ENCODE measurements at places on chromosomes 7 and 10.

GRCh38 chr10:87739703-87740102, 78.3 kb downstream of the ATAD1 start:
- no peak for DNase-seq

- DNase-seq: no peak
Observed at GRCh38 chr10:63318491-63318890, 147.3 kb downstream of the JMJD1C start.

GRCh38 chr7:36840904-36841303, 116.6 kb upstream of the AOAH start:
- DNase-seq: no peak

DNA sequence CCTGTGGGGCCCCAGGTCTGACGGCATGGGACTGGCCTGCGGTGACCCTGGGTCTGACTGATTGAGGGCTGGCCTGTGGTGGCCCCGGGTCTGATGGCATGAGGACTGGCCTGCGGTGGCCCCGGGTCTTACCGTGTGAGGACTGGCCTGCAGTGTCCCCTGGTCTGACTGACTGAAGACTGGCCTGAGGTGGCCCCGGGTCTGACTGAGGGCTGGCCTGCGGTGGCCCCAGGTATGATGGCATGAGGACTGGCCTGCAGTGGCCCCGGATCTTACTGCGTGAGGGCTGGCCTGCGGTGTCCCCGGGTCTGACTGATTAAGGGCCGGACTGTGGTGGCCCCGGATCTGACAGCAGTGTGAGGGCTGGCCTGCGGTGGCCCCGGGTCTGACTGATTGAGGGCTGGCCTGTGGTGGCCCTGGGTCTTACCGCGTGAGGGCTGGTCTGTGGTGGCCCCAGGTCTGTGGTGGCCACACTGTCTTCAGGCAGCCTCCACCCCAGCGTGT, 10.9 kb downstream of the JAKMIP3 start:
- DNase-seq: no peak

DNA sequence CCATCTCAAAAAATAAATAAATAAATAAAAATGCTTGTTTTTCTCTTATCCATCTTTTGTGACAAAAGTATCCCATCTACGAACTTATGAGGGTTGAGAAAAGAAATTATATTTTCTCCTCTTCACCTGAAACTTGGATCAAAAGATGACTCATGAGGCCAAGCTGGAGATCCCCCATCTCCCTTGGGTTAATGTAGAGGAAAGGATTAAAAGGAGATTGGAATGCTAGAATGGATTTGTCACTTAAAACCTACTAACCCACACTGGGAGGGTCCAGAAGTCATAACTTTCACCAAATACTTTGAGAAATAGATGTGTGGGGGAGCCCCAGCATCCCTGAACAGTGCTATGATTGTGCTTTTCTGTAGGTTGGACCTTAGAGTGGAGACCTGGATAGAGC, 46.3 kb upstream of the PIK3CG start:
- DNase-seq: no peak

GRCh38 chr7:159105066-159105780, 39.4 kb downstream of the VIPR2 start:
- DNase-seq: no peak

DNA sequence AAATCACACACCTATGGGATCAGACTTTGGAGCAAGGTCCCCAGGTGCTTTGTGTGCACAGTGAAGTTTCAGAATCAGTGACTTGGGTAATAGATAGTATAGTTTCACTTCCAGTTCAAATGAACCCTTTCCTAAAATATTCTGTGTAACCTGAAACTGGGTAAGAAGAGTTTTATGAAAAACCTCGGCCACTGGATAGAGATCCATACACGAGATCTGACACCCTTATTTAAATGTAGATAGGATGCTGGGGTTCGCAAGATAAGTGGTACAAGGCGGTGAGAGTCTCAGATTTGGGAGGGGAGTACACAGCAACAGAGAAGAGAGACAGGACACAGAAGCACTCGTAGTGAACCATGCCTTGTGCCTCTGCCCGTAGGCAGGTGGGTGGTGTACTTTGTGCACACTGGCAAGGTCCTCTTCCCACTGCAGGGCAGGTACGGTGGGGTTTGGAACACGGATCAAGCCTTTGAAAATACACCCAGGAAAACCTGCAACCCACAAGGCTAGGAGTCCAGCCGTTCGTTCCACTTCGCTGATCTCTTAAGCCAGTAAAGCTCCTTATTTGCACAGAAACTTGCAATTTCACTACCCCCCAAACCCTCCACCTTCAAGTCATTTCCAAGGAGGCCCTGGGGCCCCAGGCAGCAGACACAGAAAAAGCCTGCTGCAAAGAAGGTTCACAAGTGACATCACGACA, 162.8 kb downstream of the USP6NL start:
- no peak for DNase-seq

GRCh38 chr10:128072941-128073645, 53.1 kb downstream of the MKI67 start:
- no peak for DNase-seq

DNA sequence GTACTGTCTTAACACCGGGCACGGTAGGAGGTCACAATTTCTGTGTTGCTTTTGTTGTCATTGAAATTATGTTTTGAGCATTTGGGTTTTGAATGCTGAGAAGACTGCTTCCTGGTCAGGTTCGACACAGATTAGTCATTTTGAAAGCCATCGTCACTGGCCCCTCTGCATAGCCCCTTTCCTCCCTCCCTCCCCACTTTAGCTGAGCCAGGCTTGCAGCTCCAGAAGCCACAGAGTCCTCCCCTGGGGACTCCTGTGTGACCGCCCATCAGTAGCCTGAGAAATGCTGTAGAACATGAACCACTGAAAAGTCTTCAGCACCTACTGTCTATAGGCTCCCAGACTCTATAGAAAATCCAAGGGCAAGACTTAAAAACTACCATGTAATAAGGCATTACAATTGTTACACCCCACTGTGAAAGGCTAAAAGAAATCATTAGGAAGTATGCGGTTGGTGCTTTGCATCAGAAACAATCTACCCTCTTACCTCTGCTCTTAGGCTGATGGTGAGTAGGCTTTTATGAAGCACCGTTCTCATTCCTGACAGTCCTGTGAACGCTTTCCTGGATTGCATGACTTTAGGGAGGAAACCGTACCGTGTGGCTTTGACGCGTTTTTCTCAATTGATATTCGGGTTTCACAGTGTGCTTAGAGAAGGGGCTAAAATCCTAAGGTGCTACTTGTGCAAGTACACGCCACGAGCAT, 24.8 kb downstream of the JCAD start:
- DNase-seq: no peak

- no peak for DNase-seq
Observed at GRCh38 chr7:130473289-130473688, 18.6 kb upstream of the MEST start.

- no peak for DNase-seq
Observed at GRCh38 chr7:50497968-50498367, 47.8 kb upstream of the FIGNL1 start.

DNA sequence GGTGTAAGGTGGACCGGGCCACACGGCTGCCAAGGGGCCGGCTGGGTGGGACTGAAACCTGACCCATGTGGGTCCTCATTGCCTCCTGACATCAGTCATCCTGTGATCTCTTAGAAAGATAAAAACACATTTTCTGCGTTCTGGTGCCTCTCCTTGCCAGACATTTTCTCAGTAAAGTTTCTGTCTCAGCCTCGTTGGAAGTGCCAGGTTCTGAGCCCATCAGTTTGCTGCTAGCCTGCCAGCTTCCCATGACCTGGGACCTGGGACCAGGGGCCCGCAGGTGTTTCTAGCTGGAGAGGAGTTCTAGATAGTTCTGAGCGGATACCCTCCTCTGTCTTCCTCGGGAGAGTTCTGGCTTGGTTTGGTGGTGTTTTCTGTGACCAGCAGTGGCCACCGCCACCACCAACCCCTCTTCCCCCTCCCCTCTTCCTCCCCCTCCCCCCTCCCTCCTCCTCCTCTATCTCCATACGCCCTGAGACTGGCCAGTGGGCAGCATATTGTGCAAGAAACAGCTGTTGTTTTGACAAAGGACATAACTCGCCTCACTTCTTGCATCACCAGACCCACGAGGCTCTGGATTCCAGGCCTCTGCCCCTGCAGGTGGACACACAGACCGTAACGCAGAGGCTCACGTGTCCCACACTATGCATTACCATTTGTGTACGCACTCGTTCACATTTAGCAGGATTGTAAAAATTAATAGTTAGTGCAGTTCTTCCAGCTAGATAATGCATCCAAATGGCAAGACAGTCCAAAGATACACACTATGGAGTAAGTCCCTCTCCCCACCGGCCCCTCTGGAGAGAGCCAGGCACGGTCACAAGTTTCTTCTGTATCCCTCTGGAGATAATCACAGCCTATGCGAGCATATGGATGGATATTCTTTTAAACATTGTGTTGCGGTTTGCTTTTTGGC, 94.6 kb downstream of the CUX1 start:
- no peak for DNase-seq

- no peak for DNase-seq
Observed at GRCh38 chr10:123863721-123864482, 27.7 kb downstream of the CPXM2 start.

- DNase-seq: no peak
Observed at GRCh38 chr7:149776289-149776688, 2.9 kb upstream of the ZNF467 start.

- no peak for DNase-seq
Observed at GRCh38 chr7:102193806-102194205, 92.9 kb upstream of the SH2B2 start.

DNA sequence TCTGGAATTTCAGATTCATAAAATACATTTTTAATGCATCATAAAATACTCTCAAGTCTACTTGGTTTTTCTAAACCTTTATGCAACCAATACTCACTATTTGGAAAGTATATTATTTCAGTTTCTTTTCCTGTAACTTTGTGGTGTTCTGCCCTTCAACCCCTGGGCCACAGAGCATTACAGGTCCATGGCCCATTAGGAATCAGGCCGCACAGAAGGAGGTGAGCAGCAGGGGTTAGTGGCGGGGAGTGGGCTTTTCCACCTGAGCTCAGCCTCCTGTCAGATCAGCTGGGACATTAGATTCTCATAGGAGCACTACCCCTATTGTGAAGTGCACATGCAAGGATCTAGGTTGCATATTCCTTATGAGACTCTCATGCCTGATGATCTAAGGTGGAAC, 9.7 kb downstream of the SNX13 start:
- no peak for DNase-seq

DNA sequence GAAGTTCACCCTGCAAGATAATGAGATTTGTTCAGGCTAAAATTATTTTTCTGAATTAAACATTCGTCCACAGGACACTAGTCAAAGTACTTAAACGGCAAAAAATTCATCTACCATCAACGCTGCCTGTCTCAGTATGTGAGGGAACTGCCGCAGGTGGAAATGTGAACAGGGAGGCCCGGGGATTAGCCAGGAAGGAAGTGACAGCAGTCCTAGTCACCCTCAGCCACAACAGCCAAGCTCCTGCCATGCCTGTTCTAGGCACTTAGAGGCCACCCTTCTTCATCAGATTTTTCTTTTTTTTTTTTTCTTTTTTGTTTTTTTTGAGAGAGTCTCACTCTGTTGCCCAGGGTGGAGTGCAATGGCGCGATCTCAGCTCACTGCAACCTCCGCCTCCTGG, 9.4 kb downstream of the NUDT5 start:
- no peak for DNase-seq

DNA sequence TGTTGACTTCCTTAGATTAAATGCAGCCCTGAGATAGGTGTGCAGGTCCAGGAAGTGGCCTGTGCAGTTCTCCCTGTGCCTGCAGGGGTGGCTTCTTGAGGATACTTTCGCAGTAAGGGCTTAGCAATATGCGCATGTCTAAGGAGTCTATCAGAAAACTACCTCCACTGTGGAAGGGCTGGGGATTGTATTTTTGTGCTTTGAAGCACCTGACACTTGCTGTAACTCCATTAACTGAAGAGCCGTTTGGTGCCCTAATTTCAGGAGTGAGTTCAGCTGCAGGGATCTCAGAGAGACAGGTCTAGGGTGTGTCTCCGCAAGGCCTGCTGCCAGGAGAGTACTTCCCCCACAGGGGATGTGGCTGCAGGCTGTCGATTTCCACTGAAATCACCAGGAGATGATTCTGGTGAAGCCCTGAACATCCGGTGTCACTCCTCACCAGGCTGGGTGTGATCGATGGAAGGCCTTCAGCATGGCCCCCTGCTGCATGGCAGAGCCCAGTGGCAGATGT, 35.5 kb downstream of the IKZF1 start:
- DNase-seq: no peak

GRCh38 chr7:101998906-101999240, 181.4 kb downstream of the CUX1 start:
- DNase-seq: no peak

- DNase-seq: peak; percentile 40
Observed at GRCh38 chr10:102646610-102647442, 2.5 kb downstream of the TRIM8 start.

GRCh38 chr10:70906031-70906783, 17.8 kb upstream of the PCBD1 start:
- no peak for DNase-seq

DNA sequence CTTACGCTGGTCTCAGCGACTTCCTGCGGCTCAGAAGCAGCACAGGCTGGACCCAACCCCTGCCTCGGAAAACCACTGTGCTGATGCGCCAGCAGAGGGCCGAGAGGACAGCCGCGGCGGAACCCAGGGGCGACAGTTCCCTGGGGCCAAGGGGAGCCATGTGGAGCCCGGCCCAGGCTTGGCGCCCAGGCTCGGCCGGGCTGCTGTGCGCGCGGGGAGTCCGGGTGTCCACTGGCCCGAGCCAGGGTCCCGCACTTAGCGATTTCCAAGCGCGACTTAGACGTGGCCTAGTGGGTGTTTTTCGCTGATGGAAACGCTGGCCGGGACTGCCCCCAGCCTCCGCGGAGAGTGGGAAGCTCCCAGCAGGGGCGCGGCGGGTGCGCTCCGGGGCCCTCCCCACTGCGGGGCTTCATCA, 18.6 kb upstream of the ZNF32 start:
- DNase-seq: no peak

DNA sequence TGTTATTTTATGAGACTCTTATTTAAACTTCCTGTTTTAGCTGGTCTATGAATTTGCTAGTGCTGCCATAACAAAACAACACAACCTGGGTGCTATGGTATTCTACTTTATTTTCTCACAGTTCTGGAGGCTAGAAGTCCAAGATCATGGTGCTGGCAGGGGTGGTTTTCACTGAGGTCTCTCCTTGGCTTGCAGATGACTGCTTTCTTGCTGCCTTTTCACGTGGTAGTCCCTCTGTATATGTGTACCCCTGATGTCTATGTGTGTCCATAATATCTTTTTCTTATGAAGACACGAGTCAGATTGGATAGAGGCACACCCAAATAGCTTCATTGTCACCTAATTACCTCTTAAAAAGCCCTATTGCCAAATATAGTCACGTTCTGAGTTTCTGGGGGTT, 270.5 kb downstream of the BMPER start:
- DNase-seq: no peak

Data from occipital lobe (tissue), 3 donors.